ENCODE measurements at places on chromosomes 12 and 14.

GRCh38 chr14:32332415-32333316 lies 3.6 kb downstream of the AKAP6 start:
- DNase-seq = no peak

GRCh38 chr14:77264466-77265186 lies 6.4 kb downstream of the NGB start:
- no peak for DNase-seq

DNA sequence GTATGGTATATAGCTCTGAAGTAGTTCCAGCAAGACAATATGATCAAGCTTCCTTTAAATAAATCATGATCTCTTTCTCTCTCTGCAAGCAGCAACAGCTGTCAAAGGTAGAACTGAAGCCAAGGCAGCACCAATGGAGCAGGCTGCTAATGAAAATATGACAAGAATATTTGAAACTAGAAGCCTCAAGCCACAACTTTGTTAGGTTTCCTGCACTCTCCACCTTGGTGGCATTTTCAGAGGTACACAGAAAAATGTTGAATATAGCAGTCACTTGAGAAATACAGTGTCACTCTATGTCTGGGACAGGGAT lies 43.8 kb upstream of the PSMA6 start:
- no peak for DNase-seq

DNA sequence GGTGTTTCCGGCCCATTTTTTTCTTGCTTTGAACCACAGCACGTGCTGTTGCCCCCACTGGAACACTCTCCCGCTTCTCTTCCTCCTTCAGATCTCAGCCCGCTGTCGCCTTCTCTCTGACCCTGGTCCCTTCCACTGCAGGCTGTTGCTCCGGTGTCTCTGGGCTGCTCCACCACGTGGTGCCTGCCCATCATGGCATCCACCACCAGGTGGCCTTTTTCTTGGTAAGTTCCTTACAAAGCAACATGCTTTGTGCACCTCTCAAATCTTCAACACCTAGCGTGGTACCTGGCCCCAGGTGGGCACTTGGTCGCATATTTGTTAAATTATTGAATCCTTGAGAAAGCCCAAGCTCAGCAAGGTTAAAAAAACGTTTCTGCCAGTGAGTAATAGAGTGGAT lies 19.1 kb downstream of the TUNAR start:
- DNase-seq = no peak
